Uterus (tissue), 4 donors: ENCODE measurements at places on chromosomes 13 and 19. TPM values are rescaled to one million over a fixed set of nuclear protein-coding genes. Genes with fewer than 3 reads are reported as not detected.

SOX1 gene
- total RNA-seq = not detected

ZNF418 gene
- 15.8 TPM for total RNA-seq

PSPN gene
- total RNA-seq = 1.8 TPM

APOC1 gene
- not detected for total RNA-seq

PSG5 gene
- not detected for total RNA-seq

WDR88 gene
- total RNA-seq = not detected

HCN2 gene
- total RNA-seq = not detected

USE1 gene
- total RNA-seq = 23.8 TPM

- peak; percentile 36 for DNase-seq
Observed at GRCh38 chr19:41541990-41542584, 33.9 kb upstream of the CEACAM21 start.

GRCh38 chr13:109401307-109401706, 385.1 kb downstream of the IRS2 start:
- no peak for DNase-seq

DNA sequence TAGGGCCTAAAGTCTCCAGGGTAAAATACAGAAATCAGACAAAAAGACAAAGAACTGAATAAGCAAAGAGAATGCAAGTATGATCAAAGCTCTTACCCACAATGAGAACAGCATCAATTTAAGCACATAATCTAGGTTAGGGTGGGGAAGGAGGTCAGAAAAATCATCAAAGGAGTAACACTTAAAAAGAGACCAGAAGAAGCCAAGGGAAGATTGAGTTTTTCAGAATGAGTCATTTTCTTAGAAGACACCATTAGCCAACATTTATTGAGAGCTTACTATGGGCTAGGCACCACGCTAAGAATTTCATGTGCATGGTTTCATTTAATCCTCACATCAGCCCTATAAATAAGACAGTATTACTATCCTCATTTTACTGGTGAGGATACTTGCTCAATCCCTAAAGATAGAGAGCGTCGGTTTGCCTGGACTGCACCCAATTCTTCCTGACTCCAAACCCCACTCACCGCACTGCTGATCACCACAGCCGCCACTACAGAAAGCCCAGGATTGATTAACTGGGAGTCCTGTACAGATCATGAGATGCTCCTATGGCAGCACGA, 1.7 kb upstream of the SHISA2 start:
- no peak for DNase-seq

GRCh38 chr19:15584095-15584494, 30.9 kb upstream of the CYP4F8 start:
- no peak for DNase-seq

DNA sequence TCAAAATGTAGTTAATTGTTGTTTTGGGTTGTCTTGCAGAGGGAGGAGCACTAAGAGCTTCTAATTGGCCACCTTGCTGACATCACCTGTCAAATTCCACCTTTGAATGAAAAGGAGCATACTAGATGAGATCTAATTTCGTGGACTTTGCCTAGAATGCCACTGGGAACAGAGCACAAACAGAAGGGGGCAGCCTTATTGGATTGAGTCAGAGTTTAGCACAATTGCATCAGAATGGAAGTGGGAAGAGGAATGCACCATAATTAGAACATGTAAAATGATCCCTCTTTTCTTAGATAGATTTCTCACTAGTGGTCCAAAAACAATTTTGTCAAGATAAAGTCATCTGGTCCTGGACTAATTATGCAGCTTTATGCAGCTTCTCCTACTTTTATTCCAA, 1552.2 kb downstream of the PCDH9 start:
- DNase-seq = no peak

GRCh38 chr13:102318233-102318632, 83.6 kb downstream of the FGF14 start:
- no peak for DNase-seq

DNA sequence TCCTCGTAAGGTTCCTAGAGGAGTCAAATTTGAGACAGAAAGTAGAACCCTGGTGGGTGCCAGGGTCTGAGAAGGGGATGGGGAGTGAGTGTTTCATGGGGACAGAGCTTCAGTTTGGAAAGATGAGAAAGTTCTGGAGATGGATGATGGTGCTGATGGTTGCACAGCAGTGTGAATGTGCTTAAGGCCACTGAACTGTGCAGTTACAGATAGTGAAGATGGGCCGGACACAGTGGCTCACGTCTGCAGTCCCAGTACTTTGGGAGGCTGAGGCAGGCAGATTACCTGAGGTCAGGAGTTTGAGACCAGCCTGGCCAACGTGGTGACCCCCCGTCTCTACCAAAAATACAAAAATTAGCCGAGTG, 917 bp downstream of the SPC24 start:
- no peak for DNase-seq

GRCh38 chr19:39871362-39871761, 25.2 kb upstream of the FBL start:
- DNase-seq = no peak

- no peak for DNase-seq
Observed at GRCh38 chr13:51993713-51994112, 17.5 kb downstream of the ATP7B start.

- DNase-seq = no peak
Observed at GRCh38 chr13:34360702-34361101, 542.8 kb downstream of the RFC3 start.

DNA sequence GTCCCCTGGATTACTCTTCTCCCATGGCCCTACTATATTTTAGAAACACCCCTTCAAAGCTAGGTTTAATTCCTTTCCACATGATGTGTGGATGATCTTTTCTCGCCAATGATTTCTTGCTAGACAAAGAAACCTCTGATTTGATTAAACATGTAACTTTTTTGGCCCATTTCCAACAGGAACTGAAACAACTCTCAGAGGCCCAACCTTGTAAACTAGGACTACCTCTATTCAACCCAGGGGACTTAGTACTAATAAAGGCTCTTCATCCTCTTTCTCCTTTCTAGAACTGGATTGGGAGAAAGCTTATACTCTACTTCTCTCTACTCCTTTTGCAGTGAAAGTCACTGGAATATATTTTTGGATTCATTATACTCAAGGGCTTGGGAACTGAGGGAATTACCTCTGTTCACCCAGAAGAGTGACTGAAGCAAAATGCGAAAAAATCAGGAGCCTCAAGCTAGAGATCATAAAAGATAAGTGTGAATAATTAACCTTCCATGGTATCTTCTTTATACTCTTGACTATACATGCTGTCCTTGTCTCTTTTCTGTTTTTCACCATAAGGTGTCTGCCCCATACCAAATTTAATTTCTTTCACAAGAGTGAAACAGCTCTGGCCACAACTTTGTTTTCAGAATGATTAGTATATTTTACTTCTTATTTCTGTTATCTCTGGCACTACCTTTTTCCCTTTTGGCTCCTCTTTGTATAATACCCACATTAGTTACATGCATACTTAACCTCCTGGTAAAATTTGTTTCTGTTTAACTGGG, 977.6 kb downstream of the SLITRK5 start:
- DNase-seq = no peak

DNA sequence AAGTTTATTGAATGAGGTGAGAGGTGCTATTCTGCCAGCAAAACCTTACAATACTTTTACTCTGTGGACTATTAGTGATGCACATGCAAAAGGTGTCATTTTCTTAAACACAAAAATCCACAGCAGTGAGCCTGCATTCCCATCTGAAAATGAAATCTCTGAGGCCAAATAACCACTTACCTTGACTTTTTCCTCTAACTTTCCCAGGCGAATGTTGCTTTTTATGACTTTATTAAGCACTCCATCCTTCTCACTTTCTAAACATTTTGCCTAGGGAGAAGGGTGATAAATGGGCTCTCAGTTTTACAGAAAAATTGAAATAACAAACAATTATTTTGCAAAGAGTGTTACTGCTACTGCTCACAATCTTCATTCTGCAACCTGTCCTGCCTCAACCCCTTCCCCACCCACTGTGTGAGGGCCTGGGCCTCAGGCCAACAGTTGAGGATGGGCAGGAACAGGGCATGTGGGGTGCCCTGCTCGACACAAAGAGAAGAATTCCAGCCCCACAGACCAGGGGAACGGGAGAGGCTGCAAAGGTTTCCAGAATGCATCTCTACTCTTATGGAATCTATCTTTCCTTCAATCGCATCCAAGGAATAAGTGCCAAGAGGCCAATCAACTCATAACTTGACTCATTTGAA, 18.1 kb upstream of the SLC7A9 start:
- no peak for DNase-seq

DNA sequence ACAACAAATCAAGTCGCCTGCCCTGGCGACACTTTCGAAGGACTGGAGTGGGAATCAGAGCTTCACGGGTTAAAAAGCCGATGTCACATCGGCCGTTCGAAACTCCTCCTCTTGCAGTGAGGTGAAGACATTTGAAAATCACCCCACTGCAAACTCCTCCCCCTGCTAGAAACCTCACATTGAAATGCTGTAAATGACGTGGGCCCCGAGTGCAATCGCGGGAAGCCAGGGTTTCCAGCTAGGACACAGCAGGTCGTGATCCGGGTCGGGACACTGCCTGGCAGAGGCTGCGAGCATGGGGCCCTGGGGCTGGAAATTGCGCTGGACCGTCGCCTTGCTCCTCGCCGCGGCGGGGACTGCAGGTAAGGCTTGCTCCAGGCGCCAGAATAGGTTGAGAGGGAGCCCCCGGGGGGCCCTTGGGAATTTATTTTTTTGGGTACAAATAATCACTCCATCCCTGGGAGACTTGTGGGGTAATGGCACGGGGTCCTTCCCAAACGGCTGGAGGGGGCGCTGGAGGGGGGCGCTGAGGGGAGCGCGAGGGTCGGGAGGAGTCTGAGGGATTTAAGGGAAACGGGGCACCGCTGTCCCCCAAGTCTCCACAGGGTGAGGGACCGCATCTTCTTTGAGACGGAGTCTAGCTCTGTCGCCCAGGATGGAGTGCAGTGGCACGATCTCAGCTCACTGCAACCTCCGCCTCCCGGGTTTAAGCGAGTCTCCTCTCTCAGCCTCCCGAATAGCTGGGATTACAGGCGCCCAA, at the start of gene LDLR:
TSS of gene LDLR (plus strand) at position 210 of the 760 bp plus-strand sequence. CDS start at position 296, 86 bp downstream.
- DNase-seq = peak; percentile 78

- peak; percentile 94 for DNase-seq
Observed at GRCh38 chr19:48738557-48739403, 1.6 kb downstream of the RASIP1 start.

GRCh38 chr19:11736696-11737095, 2.0 kb downstream of the ZNF823 start:
- peak; percentile 19 for DNase-seq

DNA sequence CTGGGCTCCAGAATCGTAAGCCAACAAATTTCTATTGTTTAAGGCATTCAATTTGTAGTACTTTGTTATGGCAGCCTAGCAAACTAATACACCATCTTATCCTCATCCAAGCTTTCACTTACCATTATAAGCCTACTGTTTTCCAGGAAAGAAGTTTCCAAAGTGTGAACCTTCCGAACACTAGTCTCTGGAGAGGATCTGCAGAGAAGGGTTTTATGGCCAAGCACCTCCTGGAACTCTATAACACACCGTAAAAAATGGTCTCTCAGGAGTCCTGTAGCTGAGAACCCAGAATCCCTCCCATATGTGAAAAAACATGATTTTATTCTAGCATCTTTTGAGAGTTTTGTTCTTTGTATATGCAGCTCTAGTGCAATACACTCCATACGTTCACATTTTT, 142.1 kb downstream of the POSTN start:
- no peak for DNase-seq

DNA sequence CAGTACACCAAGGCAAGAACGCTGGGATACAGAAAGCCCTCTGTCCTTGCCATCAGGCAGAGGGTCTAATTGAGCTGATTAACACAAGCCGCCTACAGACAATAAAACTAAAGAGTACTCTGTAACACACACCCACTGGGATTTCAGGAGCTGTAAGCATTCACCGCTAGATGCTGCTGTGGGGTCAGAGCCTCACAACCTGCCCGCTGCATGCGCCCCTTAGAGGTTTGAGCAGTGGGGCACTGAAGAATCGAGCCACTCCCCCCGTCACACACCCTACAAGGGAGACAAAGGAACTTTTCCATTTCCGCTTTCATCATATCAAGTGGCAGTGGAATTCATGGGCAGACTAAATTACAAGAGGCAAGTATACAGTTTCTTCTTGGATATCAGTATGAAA, 1080.6 kb downstream of the PCDH17 start:
- DNase-seq = no peak

- DNase-seq = no peak
Observed at GRCh38 chr13:42781352-42781751, at the start of gene FAM216B. TSS of gene FAM216B (plus strand) at chr13:42781584. CDS start at chr13:42784068, 2,484 bp downstream.
